ENCODE measurements at places on chromosomes 13 and 19.

DNA sequence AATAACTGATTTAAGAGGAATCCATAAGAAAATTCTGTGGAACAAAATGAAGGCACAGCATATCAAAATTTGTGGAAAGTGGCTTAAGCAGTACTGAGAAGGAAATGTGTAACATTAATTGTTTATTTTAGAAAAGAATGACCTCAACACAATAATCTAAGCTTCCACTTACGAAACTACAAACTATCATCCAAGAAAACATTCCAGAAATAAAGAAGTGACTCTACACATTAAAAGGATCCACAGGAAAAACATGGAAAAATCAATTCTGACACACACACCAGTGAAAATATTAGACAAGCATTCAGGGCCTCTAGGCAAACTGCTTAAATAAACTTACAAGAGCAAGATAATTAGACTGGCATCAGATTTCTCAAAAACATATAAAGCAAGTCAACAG, 14.0 kb downstream of the EXOSC8 start:
- no peak for DNase-seq

- no peak for DNase-seq
Measured at GRCh38 chr19:55481794-55482155, 3.2 kb upstream of the NAT14 start.

GRCh38 chr13:100789968-100790367, 115.4 kb upstream of the TMTC4 start:
- DNase-seq, result no peak

DNA sequence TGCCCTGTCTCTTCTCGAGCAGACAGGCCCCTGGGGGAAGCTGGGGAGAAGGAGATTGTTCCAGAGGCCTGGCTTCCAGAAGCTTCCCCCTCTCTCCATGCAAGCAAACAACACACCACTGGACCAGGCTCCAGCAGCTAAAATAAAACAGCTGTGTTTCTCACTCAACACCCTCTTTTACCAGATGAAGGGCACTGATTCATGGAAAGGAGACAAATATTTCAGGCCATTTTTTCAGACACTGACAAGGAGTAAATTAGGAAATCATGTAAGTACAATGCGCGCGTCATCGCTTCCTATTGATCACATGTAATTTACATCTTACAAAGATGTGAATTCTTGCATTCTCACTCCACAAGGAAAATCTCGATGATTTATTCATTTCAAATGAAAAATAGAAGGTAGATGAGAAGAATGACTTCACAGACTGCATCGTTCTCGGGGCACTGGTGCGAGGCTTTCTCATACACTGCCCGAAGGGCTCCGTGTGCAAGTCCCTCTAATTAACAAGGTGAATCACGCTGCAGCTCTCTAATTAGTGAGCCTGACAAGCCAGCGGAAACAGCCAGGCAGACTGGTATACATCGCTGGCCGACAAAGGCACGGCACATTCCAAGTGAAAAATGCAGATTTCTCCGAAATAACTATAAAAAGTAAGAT, 153.6 kb downstream of the KCTD15 start:
- DNase-seq, result no peak

- DNase-seq, result no peak
Measured at GRCh38 chr19:41398598-41398997, 980 bp downstream of the BCKDHA start.

GRCh38 chr13:109093998-109094397, 464.6 kb downstream of the MYO16 start:
- no peak for DNase-seq

- no peak for DNase-seq
Measured at GRCh38 chr13:93872376-93872775, 607.1 kb downstream of the DCT start.

DNA sequence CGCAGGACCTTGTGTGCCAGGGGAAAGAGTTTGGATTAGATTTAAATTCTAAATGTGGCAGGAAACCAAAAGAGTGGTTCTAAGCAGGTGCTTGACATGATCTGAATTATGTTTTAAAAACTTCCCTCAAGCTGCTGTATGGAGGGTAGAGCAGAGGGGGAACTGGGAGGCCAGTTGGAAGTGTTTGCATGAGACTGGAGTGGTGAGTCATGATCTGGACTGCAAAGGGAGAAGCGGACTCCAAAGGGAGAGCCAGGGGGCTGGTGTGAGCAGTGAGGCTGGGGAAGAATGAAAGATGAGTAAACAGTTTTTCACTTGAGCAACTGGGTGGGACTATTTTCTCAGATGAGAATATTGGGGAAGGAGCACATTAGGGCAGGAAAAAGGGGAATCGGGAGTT, 206.1 kb downstream of the DNAJC15 start:
- DNase-seq, result peak; percentile 66

- DNase-seq, result no peak
Measured at GRCh38 chr19:28290963-28291657, 921.8 kb downstream of the UQCRFS1 start.

DNA sequence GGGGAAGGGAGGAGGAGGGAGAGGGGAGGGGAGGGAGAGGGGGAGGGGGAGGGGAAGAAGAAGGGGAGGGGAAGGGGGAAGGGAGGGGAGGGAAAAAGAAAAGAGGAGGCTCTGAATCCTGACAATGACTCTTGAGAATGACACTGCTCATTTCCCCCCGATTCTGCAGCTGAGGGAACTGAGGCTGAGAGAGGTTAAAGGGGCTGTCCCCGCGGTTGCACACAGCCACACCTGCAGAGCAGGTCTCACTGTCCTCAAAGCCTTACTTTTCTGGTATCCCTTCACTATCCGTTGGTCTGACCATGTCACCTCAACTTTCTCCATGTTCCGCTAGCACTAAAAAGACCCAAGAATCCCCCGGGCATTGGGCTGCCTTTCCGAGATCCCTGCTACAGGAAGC, 35.4 kb downstream of the CYP4F2 start:
- DNase-seq, result no peak

DNA sequence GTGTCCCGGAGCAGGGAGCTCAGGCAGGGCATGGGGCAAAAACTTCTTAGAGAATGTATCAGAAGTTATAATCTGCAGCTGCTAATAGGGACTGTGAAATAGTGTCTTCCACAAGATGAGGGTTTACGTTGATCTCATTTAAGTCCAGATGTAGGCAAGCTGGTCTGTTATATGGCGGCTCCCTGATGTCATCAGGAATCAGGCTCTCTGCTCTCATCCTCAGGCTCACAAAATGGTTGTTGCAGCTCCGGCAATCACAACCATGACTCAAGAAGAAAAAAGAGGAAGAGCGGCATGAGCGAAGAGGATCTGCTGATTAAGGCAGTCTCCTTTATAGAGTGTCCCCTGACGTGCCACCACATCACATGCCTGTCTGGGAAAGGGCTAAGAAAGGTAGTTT, 191.3 kb downstream of the KLF5 start:
- peak; percentile 15 for DNase-seq

DNA sequence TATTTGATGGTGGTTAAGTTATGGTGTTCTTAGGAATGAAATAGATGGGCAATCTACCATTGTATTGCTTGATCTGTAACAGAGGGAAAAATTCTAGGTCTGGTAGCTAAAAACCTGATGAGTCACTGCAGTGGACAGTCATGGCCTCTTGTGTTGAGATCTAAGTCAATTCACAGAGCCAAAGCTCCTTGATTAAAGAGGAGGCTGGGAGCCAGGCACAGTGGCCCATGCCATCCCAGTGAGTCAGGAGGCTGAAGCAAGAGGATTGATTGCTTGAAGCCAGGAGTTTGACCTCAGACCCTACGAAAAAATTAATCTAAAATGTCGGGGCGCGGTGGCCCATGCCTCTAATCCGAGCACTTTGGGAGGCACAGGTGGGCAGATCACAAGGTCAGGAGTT, 67.1 kb upstream of the KPNA3 start:
- no peak for DNase-seq

DNA sequence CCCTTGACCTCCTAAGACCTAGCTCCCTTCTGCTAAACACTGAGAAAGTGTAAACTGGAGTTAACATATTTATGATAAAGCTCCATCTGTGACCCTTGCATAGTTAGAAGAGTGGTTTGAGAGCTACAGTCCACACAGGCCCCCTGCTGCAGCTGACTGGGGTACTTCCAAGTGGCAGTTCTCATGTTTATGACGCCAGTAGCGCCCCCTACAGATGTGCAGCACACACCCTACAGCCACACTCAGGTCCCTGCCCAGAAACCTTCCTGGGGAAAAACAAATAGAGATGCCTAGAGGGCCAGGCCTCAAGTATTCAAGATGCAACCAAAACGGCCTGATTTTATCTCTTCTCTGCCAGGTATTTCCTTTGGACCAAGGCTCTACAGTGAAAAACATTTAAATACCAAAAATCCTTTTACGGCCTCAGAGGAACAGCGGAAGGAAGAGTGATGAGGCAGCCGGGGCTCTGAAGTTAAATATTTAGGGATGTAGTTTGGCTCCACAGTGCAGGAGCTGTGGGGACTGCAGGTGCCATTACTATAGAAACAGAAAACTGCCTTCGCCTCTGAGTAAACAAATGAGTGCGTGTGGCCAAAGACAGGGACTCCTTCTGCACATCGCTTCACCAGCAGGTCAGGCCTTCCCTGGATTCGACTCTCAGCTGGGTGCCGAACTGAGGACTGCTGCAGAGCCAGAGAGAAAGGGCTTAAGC, 553.1 kb downstream of the EFNB2 start:
- no peak for DNase-seq

GRCh38 chr19:18020212-18021085, 12.5 kb downstream of the ARRDC2 start:
- DNase-seq, result peak; percentile 62

GRCh38 chr13:111267205-111267604, 53.2 kb upstream of the TEX29 start:
- no peak for DNase-seq

DNA sequence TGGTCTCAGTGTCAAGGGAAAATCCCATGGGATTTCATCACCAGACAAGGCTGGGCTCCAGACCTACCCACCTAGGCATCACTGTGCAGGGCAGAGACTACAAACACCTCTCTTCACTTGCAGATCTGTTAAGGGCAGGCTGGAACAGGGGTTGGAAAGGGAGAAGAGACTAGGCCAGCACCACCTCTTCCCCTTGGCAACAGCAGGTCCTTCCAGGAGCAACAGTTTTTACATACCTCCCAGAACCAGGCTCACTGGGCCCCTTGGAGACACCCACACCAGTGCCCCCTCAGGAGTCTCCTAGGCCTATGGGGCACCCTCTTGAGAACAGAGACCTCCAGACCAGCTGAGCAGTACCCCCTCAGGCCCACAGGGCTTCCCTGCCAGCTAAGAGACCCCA, 2.5 kb upstream of the UBE2M start:
- DNase-seq, result no peak

GRCh38 chr19:8069096-8069973, 16.8 kb downstream of the CCL25 start:
- DNase-seq, result peak; percentile 52

- no peak for DNase-seq
Measured at GRCh38 chr13:71540098-71540497, 326.9 kb downstream of the DACH1 start.

GRCh38 chr19:45593520-45593919, 8.5 kb downstream of the GPR4 start:
- DNase-seq, result no peak

DNA sequence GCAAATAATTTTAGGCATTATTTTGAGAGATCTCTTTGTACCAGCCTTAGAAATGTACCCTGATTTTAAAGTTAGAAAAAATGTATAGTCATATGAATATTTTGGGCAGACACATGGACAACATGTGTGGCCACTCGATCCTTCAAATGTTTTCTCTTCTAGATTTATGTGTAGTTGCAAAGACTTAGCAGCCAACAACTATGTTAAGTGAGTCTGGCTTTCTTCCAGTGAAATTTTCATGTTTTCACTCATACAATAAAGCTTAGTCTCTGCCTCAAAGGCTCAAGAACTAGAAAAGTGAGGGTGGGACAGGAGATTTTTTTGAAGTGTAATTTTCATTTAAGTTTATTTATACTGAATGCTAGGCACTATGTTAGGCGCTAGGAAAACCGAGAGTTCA, 207.7 kb upstream of the DACH1 start:
- DNase-seq, result no peak
